Activated CD4-positive, alpha-beta memory T cell treated with anti-CD3 and anti-CD28 coated beads for 36 hours (primary cell): ENCODE measurements at places on chromosomes 13 and 19.
A peak's percentile ranks its signal among the peaks of the same experiment; 100 is the strongest.

DNA sequence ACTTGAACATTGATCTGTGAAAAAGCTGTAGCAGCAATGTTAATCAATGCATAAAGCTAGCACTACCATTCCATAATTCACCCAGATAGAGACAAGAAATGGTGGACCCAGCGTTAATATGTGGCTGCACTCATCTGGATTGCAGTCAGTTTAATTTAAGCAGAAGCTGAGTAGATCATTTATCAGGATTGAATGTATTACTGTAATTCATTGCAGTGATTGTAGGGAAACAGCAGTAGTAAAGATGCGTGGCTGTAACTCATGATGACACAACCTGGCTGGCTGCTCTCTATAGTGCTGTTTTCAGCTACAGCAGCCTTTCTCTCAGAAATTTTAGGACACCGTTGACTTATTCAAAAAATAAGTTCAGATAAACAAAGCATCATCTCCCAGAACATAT, 499.5 kb upstream of the SLITRK6 start:
- no peaks in the 10 kb centered on the region for H3K4me1 ChIP-seq
- H3K27ac ChIP-seq = no peak overlapping the region
- no peak for DNase-seq
- no peak overlapping the region for H3K4me3 ChIP-seq
- no peaks in the 10 kb centered on the region for H3K27me3 ChIP-seq
- no peaks in the 10 kb centered on the region for H3K36me3 ChIP-seq

- H3K4me1 ChIP-seq = no peaks in the 10 kb centered on the region
- no peak overlapping the region for H3K4me3 ChIP-seq
- DNase-seq = no peak
- H3K36me3 ChIP-seq = no peaks in the 10 kb centered on the region
- peaks cover 13% of the 10 kb centered on the region for H3K27me3 ChIP-seq
Measured at GRCh38 chr19:31448221-31448657, 99.0 kb upstream of the TSHZ3 start.

DNA sequence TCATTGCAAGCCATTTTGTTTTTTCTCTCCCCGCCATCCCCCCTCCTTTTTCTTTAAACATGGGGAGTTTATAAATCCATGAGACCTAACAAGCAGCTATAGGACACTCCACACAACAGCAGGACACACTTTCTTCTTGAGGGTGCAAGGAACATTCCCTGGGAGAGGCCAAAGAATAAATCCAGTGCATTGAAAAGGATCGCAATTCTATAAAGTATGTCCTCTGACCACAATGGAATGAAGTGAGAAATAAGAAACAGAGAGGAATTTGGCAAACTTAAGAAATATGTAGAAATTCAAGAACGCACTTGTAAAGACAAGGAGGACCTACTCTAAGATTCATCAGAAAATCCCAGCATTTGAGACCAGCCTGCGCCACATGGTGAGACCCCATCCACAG, 11.9 kb downstream of the KLF2 start:
- no peak overlapping the region for H3K27ac ChIP-seq
- no peak for DNase-seq
- no peaks in the 10 kb centered on the region for H3K36me3 ChIP-seq
- H3K4me1 ChIP-seq = peaks cover 34% of the 10 kb centered on the region

- H3K4me3 ChIP-seq = no peak overlapping the region
- peaks cover 15% of the 10 kb centered on the region for H3K4me1 ChIP-seq
- DNase-seq = no peak
- H3K27ac ChIP-seq = no peak overlapping the region
- no peaks in the 10 kb centered on the region for H3K36me3 ChIP-seq
- H3K27me3 ChIP-seq = no peaks in the 10 kb centered on the region
Measured at GRCh38 chr13:73336773-73337172, 278.0 kb downstream of the KLF5 start.

DNA sequence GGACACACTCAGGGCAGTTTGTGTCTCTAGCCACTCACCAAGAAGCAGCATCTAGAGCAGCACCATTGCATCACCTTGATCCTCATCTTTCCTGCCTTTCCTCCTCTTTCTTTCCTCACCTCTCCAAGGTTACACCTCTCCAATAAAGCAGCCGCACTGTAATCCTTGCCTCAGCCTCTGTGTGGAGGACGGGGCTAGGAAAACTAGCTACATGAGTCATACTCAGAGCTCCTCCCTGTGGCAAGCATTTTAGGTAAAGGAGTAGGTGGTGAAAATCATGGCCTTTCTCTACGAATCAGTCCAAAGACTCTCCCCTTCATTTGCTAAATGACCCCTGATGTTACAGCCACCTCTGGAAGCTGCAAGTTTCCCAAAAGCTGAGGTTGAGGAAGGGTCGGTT, 108.9 kb downstream of the DNAJC15 start:
- no peak for DNase-seq
- no peak overlapping the region for H3K27ac ChIP-seq
- no peaks in the 10 kb centered on the region for H3K36me3 ChIP-seq
- peaks cover 6% of the 10 kb centered on the region for H3K27me3 ChIP-seq
- H3K4me1 ChIP-seq = peaks cover 8% of the 10 kb centered on the region
- H3K4me3 ChIP-seq = no peak overlapping the region

DNA sequence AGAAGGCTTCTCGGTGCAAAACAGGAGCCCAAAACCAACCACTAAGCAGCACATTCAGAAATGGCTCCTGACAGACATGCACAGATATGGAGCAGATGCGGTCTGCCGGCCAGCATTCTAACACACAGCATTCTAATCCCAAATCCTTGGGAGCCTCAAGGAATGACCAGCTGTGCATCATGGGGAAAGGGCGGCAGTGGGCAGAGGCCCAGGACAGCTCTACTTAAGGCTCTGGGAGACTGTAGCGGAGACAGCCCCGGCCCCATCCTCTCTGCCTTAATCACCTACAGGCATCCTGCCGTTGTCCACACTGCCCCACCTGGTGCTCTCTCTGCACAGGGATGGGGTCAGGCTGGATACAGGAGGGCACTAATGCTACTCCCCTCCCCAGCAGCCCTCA, 1016.0 kb downstream of the UQCRFS1 start:
- no peak for DNase-seq
- no peak overlapping the region for H3K27ac ChIP-seq
- no peaks in the 10 kb centered on the region for H3K27me3 ChIP-seq
- no peaks in the 10 kb centered on the region for H3K4me1 ChIP-seq
- no peak overlapping the region for H3K4me3 ChIP-seq

DNA sequence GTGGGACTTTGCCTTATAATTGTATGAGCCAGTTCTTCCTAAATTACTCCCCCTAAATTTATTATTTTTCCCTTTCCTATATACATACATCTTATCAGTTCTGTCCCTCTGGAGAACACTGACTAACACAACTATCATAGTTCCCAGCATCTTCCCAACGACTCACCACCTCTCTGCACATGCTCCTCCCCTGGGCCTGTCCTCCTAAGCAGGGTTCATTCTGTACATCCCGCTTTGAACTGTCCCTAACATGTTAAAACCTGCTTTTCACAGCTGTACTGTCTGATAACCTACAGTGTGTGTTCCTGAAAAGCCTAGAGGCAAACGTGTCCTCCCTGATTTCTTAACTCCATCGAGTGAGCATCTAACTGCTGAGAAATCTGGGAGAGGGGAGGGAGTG, 141.7 kb downstream of the EFNB2 start:
- no peak overlapping the region for H3K4me3 ChIP-seq
- no peak for DNase-seq
- no peak overlapping the region for H3K27ac ChIP-seq
- H3K36me3 ChIP-seq = no peaks in the 10 kb centered on the region

DNA sequence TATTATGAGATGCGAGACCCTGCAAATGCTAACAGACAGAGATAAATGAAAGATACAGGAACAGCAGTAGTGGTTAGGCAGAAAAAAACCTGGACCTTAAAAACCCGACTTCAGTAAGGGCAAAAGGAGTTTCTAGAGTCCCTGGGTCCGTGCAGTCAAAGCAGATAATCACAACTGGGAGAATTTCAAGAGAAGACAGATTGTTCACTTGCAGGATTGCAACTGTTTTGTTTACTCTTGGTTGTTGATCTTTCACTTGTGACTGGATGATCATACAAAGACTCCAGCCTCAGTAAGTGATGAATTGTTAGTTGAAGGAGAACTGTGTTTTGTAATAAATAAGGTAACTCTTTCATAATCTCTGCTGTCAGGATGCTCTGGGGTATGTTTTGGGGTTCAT, 135.1 kb downstream of the GPC6 start:
- no peaks in the 10 kb centered on the region for H3K27me3 ChIP-seq
- no peak for DNase-seq
- H3K4me3 ChIP-seq = no peak overlapping the region
- H3K4me1 ChIP-seq = no peaks in the 10 kb centered on the region

DNA sequence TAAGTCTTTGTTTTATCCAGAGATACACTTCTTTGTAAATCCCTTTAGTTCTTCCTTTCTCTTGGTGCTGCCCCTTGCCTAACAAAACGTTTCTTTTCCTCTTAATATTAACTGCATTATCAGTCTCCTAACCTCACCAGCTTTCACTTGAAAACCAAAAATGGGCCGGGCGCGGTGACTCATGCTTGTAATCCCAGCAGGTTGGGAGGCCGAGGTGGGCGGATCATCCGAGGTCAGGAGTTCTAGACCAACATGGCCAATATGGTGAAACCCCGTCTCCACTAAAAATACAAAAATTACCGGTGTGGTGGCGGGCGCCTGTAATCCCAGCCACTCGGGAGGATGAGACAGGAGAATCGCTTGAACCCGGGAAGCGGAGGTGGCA, 329.8 kb upstream of the MIR17HG start:
- no peaks in the 10 kb centered on the region for H3K36me3 ChIP-seq
- no peaks in the 10 kb centered on the region for H3K27me3 ChIP-seq
- H3K4me3 ChIP-seq = no peak overlapping the region
- H3K27ac ChIP-seq = no peak overlapping the region

DNA sequence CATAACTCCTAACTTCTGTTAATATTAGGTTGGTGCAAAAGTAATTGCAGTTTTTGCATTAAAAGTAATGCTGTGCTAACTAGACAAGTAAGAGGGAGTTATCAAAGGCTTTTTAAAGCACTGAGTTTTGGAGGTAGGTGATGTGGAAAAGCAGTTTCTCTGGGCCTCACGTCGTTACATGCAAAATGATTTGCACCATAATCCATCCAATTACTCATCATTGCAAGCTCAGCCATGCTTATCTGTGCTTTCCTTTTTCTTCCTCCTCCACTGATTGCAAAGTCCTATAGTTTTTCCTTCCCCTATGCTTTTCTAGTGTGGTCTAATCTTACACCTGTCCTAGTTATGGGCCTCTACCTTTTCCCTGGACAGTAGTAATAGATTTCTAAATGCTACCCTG, 35.4 kb upstream of the INTS6 start:
- no peaks in the 10 kb centered on the region for H3K27me3 ChIP-seq
- H3K27ac ChIP-seq = no peak overlapping the region
- DNase-seq = no peak
- no peaks in the 10 kb centered on the region for H3K36me3 ChIP-seq
- no peaks in the 10 kb centered on the region for H3K4me1 ChIP-seq
- no peak overlapping the region for H3K4me3 ChIP-seq

DNA sequence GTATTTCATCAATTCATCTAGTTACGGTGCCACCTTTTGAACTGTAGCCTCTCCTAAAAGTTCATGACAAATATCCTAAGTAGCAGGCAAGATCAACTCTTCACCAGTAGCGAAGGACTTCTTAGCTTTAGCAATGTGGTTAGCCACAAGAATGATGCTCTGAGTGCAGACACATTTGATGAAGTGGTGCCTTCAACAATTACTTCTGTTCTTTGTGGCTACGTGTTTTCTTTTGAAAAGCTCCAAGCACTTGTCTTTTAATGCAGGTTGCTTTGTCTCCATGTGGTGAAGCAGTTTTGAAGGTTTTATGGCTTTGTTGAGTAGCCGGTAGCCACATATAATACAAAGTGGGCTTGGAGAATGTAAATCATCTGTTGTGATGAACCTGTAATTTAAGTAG, 194.7 kb downstream of the B3GLCT start:
- peaks cover 2% of the 10 kb centered on the region for H3K27me3 ChIP-seq
- no peaks in the 10 kb centered on the region for H3K36me3 ChIP-seq
- H3K4me3 ChIP-seq = no peak overlapping the region
- H3K27ac ChIP-seq = no peak overlapping the region

DNA sequence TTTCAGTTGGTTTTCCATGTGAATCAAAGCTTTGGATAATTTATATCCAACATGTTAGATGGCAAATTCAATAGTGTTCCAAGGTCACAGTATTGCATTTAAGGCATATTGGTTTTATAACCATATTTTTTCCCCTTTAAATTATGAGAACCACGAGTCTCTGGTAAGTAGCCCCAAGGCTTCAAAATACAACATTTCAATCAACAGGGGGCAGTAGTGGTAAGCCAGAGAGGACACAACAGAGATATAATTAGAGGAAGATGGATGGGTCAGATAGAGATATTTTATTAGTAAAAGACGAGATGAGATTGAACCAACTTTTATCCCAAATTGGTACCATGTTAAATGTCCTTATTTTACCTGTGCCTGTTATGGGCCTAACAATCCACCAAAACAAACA, 53.1 kb downstream of the KL start:
- H3K4me3 ChIP-seq = no peak overlapping the region
- no peak for DNase-seq
- no peaks in the 10 kb centered on the region for H3K27me3 ChIP-seq
- no peaks in the 10 kb centered on the region for H3K4me1 ChIP-seq
- no peaks in the 10 kb centered on the region for H3K36me3 ChIP-seq
- no peak overlapping the region for H3K27ac ChIP-seq

DNA sequence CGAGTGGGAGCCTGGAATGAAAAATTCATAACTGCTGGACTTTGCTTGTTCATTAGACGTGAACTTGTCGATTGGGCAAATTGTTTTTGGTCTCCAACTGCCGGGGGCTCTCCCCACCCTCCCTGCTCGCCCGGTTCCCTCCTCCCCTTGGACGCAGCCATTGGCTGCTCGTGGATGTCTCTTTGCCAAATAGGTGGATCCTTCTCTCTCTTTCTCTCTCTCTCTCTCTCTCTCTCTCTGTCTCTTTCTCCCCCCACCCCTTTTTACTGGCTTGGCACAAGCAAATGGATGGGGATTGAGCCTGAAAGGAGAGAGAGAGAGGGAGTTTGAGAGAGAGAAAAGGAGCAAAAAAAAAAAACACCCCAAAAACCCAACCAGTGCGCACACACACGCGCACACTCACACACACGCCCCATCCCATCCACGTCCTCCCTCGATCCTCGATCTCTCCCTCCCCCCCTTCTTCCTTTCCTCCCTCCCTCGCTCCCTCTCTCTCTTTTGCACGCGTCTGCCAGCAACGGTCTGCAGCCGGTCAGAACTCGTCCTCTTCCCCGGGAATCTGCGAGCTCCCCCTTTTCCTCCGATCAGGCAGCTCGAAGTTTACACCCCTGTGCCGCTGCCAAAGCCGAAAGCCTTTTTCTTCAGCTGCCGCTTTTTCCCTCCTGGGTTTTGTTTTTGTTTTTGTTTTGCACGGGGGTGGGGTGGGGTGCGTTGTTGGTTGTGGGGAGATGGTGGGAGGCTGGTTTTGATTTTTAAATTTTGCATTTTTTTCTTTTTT, 27.8 kb downstream of the NFIX start:
- H3K36me3 ChIP-seq = peaks cover 4% of the 10 kb centered on the region
- H3K27ac ChIP-seq = no peak overlapping the region
- no peak for DNase-seq
- H3K4me3 ChIP-seq = peak overlapping the region; percentile 58
- H3K27me3 ChIP-seq = peaks cover 20% of the 10 kb centered on the region

- peaks cover 2% of the 10 kb centered on the region for H3K27me3 ChIP-seq
- no peak for DNase-seq
- H3K4me1 ChIP-seq = peaks cover 15% of the 10 kb centered on the region
- H3K36me3 ChIP-seq = peaks cover 5% of the 10 kb centered on the region
- H3K27ac ChIP-seq = no peak overlapping the region
- H3K4me3 ChIP-seq = no peak overlapping the region
Measured at GRCh38 chr13:94553766-94554165, 42.2 kb downstream of the TGDS start.

GRCh38 chr19:7676376-7676775, 514 bp upstream of the MCEMP1 start:
- peaks cover 43% of the 10 kb centered on the region for H3K4me1 ChIP-seq
- peaks cover 36% of the 10 kb centered on the region for H3K27me3 ChIP-seq
- DNase-seq = no peak
- no peak overlapping the region for H3K27ac ChIP-seq
- peaks cover 2% of the 10 kb centered on the region for H3K36me3 ChIP-seq
